Stimulated activated naive CD4-positive, alpha-beta T cell treated with Interleukin-2 at 50 U/mL for 16 hours (primary cell): ENCODE measurements at places on chromosomes 5 and 9.

- no peak for DNase-seq
Observed at GRCh38 chr5:88263349-88263748, 5.3 kb downstream of the TMEM161B start.

- no peak for DNase-seq
Observed at GRCh38 chr5:23727271-23727670, 219.9 kb downstream of the PRDM9 start.

- DNase-seq = no peak
Observed at GRCh38 chr9:91726406-91727100, 223.5 kb downstream of the ROR2 start.

DNA sequence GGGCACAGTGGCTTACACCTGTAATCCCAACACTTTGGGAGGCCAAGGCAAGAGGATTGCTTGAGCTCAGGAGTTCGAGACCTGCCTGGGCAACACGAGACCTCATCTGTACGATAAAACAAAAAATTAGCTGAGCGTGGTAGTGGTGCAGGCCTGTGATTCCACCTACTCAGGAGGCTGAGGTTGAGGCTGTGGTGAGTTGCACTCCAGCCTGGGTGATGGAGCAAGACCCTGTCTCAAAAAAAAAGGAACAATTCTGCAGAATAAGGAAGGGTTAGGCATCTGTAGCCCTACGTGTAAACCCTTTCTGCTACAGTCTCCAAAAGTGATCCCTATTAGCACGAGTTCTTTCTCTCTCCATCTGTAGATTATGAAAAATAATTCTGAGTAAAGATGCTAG, 19.9 kb downstream of the CDC26 start:
- DNase-seq = no peak

- DNase-seq = no peak
Observed at GRCh38 chr5:68086857-68087256, 128.7 kb upstream of the PIK3R1 start.

DNA sequence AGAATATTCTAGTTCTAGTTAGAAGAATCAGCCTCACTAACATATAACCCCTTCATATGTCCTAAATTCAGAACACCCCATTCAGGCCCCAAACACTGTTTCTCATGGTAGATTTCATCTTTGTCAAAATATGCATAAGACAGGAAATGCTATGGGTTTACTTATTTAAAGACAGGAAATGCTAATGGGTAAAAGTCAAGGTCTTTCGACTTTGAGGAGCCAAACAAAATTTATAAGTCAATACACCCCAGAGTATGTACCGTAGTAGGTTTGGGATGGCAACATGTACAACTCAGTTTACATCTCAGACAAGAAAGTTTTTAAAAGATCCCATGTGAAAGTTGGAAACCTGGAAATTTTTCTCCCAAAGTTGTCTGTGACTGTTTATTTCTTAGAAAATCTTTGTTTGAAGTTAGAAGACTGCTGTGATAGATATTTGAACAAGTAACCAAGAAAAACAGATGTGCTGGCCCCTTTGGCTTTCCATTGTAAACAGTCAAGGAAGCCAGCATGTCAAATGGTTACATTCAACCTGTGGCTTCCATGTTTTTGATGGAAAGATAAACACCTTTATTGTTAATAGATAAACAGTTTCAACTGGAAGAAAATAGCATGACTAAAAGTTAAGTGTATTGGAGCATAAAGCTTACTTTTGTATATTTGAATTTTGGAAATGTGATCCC, 102.2 kb downstream of the INIP start:
- DNase-seq = no peak

GRCh38 chr5:169583101-169583423, 511 bp upstream of the SPDL1 start:
- DNase-seq = no peak
